Neural progenitor cell (in vitro differentiated cells): ENCODE measurements at places on chromosomes 2 and 18.

GRCh38 chr2:230956827-230957755, 32.0 kb upstream of the GPR55 start:
- DNase-seq: peak; percentile 73

DNA sequence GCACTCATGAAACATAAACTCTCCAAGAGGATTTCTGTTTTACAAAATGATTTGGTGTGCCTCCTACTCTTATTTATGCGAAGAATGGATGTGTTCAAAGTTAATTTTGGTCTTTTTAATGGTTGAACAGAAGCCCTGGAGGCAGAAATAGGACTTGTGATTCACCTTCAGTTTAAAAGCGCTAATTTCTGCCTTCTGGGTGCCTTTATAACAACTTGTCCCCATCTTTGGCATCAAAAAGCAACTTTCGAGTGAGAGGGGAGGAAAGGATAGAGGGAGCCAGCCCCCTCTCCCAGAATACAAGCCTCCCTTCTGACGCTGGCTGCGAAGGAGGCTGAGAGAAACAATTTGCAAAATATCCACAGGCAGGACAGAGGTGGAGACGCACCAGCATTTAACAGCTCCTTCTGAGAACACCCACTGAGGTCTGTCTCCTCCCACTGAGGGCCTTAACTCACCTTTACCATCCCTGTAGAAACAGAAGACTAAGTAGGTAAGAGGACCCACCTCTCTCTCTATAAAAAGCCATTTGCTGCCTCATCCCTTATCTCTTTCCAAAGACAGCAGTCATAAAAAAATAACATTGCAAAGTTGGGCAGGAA, 24.3 kb upstream of the BCL11A start:
- no peak for DNase-seq

- DNase-seq: no peak
Observed at GRCh38 chr2:156672556-156673332, 236.6 kb downstream of the GPD2 start.

DNA sequence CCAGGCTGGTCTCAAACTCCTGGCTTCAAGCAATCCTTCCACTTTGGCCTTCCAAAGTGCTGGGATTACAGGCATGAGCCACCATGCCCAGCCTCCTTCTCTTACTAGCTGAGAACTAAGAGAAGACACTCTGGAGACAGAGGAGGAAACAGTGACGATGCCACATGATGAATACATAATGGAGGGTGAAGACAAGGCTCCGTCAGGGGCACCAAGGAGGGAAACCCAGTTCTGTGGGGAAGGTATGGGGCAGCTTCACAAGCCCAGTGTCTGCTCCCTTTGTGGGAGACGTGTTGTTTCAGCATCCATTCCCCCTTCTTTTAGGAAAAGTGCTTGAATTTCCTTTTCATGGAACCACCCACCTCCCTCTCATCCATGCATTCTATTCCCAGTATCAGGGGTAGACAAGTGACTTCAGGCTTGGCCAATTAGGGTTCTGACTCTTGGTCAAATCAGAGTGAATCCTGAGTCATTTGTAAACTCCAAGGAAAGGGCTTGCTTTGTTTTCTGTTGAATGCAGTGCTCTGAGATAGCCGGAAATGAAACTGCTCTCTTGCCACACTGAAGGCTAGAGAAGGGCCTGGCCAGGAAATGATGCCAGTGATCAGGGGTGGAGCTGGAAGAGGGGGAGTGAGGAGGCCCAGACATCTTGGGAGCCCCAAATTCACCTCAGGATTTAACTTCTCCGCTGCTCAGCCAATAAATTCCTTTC, 23.7 kb downstream of the TMEM127 start:
- DNase-seq: no peak

DNA sequence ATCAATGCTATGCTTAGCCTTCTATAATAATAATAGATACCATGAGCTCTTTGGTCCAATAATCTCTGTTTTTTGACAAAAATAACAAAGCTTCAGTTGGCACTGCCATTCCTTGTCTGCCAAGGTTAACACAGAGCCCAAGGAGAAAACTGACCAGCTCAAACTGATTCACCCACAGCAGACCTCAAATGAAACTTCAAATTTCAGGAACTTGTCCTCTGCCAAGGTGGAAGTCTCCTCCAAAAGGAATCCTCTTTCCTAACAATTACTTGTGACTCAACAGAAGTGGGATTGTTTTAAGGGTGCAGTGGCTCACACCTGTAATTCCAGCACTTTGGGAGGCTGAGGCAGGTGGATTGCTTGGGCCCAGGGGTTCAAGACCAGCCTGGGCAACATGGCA, 12.1 kb downstream of the AAK1 start:
- no peak for DNase-seq

GRCh38 chr2:237408335-237409000, 5.5 kb downstream of the COL6A3 start:
- DNase-seq: no peak

GRCh38 chr2:15931950-15932349, 8.4 kb upstream of the MYCN start:
- DNase-seq: no peak
